ENCODE measurements at places on chromosomes 1 and 21.

- no peak for DNase-seq
These were observed 15.6 kb downstream of the BACE2 start for GRCh38 chr21:41183575-41183974.

DNA sequence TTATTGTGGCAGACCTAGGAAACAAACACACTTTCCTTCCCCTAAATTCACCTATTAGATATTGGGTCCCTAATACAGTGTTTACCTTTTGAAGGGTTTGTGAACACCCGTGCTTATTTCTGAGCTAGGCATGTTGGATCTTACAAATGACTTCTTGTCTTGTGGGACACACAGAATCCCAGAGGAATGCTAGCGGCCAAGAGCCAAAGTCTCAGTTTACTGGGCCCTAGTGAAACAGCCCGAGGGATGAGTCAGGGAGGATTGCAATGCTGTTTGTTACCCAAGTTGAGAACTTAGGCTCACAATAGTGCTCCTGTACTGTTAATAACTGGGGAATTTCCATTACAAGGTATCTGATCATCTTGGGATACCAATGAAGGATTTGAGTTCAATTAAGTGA lies 100.1 kb upstream of the AKT3 start:
- DNase-seq = peak; percentile 94

DNA sequence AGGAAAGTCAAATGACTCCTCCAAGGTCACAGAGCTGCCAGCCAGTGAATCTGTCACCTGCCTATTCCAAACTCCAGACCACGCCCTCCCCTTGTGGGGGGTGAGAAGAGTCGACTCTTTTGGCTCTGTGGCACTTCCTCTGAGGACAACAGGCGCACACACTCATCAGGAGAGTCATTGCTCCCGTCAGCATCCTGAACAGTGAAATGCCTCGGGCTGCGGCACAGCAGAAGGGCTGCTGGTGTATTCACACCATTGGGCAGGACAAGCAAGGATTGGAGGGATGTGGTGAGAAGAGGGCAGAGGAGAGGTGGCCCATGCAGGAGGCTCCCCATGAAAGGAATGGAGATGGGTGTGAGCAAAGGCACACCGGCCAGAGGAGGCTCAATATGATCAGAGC lies 239.0 kb downstream of the TOMM20 start:
- DNase-seq = no peak

DNA sequence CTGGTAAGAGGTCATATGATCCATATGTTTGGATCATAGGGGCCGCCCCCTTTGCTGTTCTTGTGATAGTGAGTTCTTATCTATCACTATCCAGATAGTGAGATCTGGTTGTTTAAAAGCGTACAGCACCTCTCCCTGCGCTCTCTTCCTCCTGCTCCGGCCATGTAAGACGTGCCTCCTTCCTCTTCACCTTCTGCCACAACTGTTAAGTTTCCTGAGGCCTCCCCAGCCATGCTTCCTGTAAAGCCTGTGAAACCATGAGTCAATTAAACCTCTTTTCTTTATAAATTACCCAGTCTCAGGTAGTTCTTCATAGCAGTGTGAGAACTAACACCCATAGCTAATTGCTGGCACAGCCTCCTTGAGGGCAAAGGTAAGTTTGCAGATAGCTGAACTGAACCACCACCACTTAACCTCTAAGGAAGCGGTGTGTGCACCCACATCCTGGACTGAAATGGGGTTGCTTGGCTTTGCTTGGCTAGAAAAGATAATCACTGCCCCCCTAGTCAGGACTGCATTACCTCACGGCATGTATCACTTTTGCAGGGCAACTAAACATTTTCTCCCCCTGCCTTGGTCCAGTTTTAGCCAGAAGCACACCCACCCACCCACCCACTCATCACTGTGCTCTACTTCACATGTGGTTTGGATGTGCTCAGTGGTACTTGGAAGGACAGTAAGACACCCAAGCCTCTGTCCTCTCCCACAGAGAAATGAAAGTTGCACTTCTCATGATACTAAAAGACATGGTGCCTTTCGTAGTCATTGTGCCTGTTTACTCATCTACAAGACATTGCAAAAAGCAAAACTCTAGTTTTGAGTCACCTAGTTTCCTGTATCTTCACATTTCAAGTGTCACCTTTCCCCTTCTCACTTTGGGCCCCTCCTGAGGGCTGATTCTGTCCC lies 23.1 kb upstream of the PTAFR start:
- DNase-seq = no peak

Data from IMR-90 (cell line).